Panc1 (cell line): ENCODE measurements at places on chromosomes 4 and X. TPM values are rescaled to one million over a fixed set of nuclear protein-coding genes. Genes with fewer than 3 reads are reported as not detected.

Gene EXOSC9
- 19.3 TPM for total RNA-seq

Gene ARHGAP6
- total RNA-seq, result 0.13 TPM

Gene FUNDC1
- total RNA-seq, result 23.2 TPM

Gene ASMT
- not detected for total RNA-seq

Gene POF1B
- 0.08 TPM for total RNA-seq

Gene TCEAL6
- total RNA-seq, result not detected

Gene SSX2B
- total RNA-seq, result not detected

Gene CSN1S1
- not detected for total RNA-seq

Gene PSAPL1
- not detected for total RNA-seq

Gene RHOXF1
- 0.41 TPM for total RNA-seq

Gene UBL4A
- total RNA-seq, result 65.4 TPM

Gene CLGN
- 5.4 TPM for total RNA-seq

Gene MTHFD2L
- 6.6 TPM for total RNA-seq

Gene KDR
- total RNA-seq, result 0.18 TPM

Gene CYP2U1
- total RNA-seq, result 1.2 TPM

Gene CENPVL2
- total RNA-seq, result not detected

Gene MAP3K15
- 4.9 TPM for total RNA-seq

Gene CFAP99
- total RNA-seq, result 0.33 TPM

Gene ABRAXAS1
- 8.3 TPM for total RNA-seq

Gene NMU
- 0.54 TPM for total RNA-seq

Gene PWWP3B
- not detected for total RNA-seq

Gene DRP2
- 0.15 TPM for total RNA-seq

Gene PNMA6F
- total RNA-seq, result not detected

Gene CWH43
- total RNA-seq, result not detected

Gene COX7B2
- total RNA-seq, result not detected

Gene PAGE4
- not detected for total RNA-seq

Gene CXorf49
- total RNA-seq, result not detected

Gene NPY2R
- total RNA-seq, result not detected

Gene ENPEP
- not detected for total RNA-seq

Gene MCTS1
- 110 TPM for total RNA-seq

Gene MAGEB2
- total RNA-seq, result 0.10 TPM

Gene HTN1
- not detected for total RNA-seq

Gene TAF1
- 38.3 TPM for total RNA-seq

Gene GAGE12E
- total RNA-seq, result not detected

Gene SGMS2
- 15.6 TPM for total RNA-seq

Gene BANK1
- 3.3 TPM for total RNA-seq

Gene PQBP1
- 136 TPM for total RNA-seq

Gene RTL3
- not detected for total RNA-seq

Gene DGAT2L6
- total RNA-seq, result not detected

Gene UPF3B
- 27.8 TPM for total RNA-seq
